ENCODE measurements at places on chromosomes 1 and 21. TPM values are rescaled to one million over a fixed set of nuclear protein-coding genes. Genes with fewer than 3 reads are reported as not detected.

Gene ZYG11A
- total RNA-seq, result not detected

Gene KIF21B
- 9.5 TPM for total RNA-seq

Gene TNNI3K
- not detected for total RNA-seq

Gene ZNF683
- not detected for total RNA-seq

Gene GPN2
- 39.7 TPM for total RNA-seq

Gene LCE1E
- total RNA-seq, result 1.3 TPM

Gene MAP1LC3C
- not detected for total RNA-seq

Gene LHX8
- not detected for total RNA-seq

Gene FAM177B
- total RNA-seq, result not detected

DNA sequence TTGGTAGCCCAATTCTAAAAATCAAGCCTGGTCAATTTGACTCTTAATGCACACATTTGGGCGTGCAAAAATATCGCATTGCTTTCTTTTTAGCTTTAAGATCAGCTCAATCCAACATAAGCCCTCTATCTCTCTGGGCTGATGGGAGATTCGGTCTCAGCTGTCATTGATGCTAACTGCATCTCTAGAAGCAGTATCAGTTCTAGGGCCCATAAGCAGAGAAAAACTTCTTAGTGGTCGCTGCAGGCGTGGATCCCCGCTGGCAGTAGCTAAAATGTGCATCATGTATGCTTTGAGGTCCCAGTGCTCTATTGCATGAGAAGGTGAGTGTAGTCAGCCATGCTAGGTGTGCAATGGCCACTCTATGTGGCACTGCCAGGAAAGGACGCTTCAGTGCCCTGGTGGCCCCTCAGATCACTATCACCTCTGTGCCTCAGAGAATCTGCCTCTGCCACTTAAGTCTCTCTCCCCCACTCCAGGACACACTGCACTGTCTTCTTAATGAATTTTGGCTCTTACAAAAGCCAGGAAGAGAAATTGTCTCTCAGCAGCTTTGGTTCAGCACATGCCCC lies 79.7 kb upstream of the GADD45A start:
- no peak for DNase-seq

DNA sequence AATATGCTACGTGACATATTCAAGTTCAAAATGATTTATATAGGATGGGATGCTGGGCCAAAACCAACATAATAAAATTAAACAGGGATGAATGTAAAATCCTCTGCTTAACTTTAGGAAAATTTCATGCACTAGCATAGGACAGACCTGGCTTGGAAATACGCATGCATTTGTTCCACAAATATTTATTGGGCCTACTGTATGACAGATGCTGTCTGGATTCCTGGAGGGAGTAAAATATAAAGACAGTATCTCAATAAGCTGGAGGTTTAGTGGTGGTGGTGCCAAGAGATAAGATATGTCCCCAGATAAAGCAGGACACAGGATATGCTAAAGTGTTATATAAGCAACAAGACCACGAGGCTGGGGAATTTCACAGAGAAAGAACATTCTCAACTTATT lies 15.1 kb downstream of the RCSD1 start:
- DNase-seq, result no peak

GRCh38 chr1:163048869-163049268 lies 20.3 kb upstream of the RGS4 start:
- no peak for DNase-seq

DNA sequence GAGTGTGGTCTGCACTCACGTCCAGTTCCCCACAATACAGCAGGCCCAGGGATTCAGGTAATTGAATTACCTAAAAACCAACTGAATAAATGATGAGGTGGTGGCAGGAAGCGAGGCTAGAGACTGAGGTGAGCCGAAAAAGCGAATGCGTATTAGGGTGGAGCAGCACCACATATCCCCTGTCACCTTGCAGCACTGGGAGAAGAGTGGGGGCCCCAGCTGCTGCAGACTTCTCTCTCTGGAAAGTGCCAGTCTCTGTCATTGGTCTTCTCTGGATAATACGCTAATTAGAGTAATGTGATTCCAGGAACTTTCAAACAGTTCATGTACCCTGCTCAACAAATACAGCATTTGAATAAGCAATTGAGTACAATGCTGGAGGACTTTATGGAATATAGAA lies 199.0 kb downstream of the RPS6KC1 start:
- no peak for DNase-seq

GRCh38 chr21:15749861-15750159 lies 20.0 kb downstream of the USP25 start:
- no peak for DNase-seq

DNA sequence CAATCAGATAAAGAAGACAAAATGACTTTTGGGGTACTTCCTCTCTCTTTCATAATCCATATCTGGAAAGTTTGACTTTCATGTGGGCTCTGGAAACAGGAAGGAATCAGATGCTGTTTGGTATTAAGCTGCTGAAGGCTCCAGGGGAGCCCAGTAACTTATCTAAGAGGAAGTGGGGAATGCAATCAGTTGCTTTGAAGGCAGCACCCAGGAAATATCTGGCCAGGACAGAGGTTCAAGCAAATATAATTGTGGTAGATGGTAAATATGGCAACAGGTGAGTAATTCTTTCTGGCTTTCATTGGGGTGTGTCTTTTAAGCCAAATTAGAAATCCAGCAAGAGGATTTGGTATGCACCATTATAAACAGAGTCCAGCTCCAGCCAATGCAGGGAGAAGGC lies 44.4 kb downstream of the COLGALT2 start:
- no peak for DNase-seq

DNA sequence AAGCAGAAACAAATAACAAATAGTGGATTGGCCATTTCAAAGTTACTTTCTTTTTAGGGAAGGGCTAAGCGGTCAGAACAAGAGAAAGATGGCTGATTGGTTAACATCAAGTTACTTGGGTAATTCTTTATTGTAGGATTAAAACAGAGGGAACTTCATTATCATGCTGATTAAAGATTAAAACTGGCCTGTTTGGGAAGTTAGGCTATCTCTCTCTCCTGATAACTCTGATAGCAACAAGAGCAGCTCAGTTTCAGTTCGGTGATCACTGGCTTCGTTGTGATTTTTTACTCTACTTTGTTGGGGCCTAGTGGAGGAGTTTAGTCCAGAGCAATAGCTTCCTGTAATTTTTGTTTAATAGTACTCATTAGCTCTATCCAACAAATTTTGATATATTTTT lies 20.5 kb upstream of the COP1 start:
- DNase-seq, result no peak

DNA sequence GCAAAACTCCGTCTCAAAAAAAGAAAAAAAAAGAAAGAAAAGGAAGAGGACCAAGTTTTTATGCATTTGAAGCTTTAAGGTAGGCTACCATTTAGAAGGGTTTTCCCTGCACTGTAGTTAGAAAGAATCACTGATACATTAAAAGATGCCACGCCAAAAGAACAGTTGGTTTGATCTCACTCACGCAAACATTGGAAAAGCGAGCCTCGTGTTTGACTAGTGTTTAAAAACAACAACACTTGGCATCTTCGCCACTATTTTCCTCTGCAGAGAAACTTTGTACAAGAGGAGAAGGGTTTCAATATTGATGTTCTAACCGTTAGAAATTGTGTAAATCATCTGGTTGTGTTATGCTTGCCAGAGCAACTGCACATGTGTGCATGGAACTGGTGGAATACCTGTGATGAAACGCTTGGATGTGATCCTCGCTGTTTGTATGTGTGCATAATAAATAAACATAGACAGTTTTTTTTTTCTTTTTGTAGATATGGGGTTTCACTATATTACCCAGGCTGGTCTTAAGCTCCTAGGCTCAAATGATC lies 24.0 kb upstream of the CAMTA1 start:
- no peak for DNase-seq

DNA sequence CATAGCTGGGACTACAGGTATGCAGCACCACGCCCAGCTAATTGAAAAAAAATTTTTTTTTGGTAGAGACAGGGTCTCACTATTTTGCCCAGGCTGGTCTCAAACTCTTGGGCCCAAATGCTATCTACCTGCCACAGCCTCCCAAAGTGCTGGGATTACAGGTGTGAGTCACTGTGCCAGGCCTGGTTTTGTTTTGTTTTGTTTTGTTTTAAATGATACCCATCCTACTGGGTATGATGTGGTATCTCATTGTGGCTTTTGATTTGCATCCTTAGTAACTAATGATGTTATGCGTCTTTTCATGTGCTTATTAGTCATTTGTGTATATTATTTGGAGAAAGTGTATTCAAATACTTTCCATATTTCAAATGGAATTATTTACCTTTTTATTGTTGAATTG lies 142.3 kb downstream of the VPS13D start:
- no peak for DNase-seq

- DNase-seq, result no peak
Observed at GRCh38 chr1:50027794-50028193, 4.0 kb upstream of the AGBL4 start.

GRCh38 chr1:72438270-72438669 lies 155.9 kb upstream of the NEGR1 start:
- peak; percentile 14 for DNase-seq

GRCh38 chr21:38925923-38926322 lies 120.2 kb downstream of the ETS2 start:
- peak; percentile 79 for DNase-seq

DNA sequence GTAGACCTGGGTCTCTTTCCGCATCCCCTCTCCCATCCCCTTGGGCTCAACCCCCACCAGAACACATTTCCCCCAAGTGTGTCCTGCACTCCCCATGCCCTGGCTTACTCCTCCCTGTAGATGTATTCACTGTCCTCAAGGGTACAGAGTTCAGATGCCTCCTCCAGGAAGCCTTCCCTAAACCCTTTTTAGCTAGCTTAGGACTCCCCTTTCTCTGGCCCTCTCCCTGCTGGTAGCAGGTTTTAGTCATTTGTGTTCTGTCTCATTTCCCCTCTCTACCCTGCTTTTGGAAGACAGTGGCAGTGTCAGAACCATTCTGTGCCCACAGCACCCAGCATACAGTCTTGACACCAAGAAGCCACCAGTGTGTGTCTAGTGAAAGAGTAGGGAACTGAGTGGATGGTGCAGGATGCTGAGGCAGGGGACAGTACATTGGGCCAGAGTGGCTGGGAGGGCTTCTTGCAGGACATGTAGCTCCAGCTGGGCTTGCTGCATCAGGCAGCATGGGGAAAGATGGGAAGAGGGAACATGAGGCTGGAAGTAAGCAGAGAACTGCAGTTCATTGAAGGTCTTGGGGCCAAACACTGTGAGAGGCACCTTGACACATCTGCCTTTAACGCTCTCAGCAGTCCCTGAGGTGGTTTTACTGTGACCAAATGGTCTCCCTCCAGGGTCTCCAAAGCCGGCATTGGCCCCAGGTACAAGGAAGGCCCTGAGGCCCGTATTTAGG lies 2.5 kb downstream of the FOXO6 start:
- no peak for DNase-seq

Data from MCF 10A (cell line).